Kidney tubule cell (primary cell): ENCODE measurements at places on chromosomes 7 and 10.

- DNase-seq = peak; percentile 51
These were observed 47.1 kb downstream of the NXPH1 start for GRCh38 chr7:8480527-8480926.

DNA sequence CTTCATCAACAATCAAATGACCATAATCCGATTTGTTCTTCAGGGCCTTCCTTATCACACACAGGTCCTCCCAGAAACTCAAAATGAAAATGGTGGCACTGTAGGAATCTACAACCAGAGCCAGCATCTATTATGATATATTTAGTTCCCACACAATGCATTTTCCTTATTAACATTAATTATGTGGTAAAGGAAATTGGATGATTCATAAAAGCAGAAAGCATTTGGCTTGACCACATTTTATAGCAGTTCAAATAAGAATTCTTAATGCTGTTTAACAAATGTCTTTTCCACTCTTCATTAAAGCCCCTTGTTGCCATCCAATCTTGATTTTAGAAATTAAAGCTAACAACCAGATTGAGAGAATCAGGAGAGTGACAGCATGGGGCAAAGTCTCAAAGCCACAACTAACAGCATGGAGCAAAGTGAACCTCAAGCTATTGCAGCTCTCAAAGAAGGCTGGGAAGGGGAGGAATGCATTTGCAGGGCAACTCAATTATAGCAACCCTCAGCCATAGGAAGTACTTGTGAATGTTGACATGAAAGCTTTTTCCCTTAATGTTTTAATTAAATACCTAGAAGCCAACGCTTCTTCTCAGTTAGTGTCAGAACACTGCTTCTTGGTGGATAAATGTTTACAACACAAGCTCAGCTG, 549.1 kb downstream of the NXPH1 start:
- no peak for DNase-seq

DNA sequence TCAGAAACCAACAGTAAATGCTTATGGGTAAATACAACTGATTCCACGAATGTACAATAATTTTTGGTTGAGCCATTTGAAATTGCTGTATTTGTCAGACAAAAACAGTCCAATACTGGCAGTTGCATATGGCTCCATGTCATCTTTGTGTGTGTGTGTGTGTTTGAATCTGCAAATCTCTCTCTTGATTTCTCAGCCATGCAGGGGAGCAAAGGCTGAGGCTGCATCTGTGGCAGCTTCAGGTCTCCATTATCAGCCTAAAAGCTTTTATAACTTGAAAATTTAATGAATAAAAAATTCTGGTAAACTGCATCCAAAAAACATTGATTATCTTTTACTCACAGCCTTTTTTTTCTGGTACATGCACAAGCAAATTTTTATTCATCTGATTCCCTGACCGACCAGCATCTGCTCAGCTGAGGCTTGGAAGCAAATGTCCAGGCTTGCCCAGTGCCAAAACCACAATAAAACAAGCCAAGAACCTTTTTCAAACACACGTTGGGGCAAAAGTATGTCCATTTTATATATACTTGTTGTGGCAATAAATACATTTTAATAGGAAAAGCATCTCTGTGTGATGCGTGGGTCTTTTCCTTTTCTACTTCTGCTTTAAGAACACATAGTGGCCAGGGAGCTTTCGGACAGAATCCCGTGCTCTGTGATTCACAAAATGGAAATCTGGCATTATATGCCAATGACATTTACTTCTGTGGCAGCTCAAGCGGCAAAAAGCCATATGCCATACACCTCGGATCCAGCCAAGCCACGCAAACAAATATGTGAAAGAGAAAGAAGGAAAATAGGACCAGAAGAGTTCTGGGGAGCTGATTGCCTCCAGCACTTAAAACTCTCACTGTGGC, 275.6 kb upstream of the AOAH start:
- no peak for DNase-seq

GRCh38 chr7:115363916-115364315, 442.0 kb downstream of the MDFIC start:
- no peak for DNase-seq

DNA sequence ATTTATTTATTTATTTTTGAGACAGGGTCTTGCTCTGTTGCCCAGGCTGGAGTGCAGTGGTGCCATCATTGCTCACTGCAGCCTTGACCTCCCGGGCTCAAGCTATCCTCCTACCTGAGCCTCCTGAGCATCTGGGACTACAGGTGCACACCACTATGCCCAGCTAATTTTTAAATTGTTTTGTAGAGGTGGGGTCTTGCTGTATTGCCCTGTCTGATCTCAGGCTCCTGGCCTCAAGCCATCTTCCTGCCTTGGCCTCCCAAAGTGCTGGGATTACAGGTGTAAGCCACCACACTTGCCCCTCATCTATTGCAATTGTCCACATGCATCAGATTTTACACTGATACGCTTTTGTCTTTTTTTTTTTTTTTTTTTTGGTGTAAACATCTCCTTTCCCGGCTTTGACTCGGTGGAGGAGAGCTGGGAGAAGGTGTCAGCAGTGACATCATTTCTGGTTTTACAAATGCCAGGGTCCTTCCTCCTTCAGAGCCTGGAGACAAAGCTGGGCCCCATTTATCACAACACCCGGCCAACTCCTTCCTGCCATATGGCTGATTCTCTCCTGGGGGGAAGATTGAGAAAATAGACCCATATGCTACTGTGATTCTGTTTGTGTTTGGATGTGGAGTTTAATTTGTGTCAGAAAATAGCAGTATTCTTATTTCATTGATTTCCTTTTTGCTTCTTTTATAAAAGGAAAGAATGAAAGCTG, 61.3 kb downstream of the GALNT17 start:
- no peak for DNase-seq

DNA sequence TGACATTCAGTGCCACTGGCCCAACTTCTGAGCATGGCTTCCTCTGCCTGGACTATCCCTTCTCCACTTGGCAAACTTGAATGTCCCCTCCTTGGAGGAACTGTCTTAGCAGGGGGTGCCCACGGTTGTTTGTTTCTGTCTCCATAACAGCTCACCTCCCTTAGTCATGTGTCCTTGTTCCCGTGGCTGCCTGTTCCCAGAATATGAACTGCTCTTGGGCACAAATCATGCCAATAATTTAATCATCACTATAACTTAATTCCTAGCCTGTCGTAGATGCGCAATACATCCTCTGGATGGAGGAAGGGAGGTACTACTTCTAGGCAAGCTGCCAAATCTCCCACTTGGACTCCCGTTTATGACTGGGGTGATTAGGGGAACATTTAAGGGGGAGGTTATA, 173.1 kb downstream of the MYOF start:
- peak; percentile 26 for DNase-seq

GRCh38 chr10:48251152-48251524, 23.4 kb downstream of the FRMPD2 start:
- DNase-seq = peak; percentile 44

DNA sequence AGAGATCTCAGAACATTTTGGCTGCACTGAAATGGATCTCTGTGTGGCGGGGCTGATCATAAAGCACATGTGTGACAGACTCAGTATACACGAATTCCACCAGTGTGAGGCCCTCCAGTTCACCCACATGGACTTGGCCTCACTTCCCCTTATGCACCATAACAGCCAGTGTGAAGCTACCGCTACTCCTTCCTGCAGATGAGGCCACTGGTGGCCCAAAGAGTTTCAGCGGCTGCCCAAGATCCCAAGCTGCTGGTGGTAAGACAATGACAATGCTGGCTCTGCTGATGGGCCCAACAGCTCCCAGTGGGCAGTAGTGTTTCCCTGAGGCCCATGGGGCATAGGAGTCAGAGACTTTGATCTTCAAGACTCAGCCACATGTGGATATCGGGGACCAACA, 21.0 kb upstream of the C10orf71 start:
- DNase-seq = no peak

GRCh38 chr7:156251861-156252260, 388.7 kb upstream of the RNF32 start:
- no peak for DNase-seq

GRCh38 chr10:7697426-7697825, 5.7 kb upstream of the ITIH2 start:
- DNase-seq = peak; percentile 26

GRCh38 chr10:88841316-88842111, 10.1 kb downstream of the ANKRD22 start:
- no peak for DNase-seq

GRCh38 chr7:101740981-101741725, 76.3 kb upstream of the CUX1 start:
- DNase-seq = no peak

DNA sequence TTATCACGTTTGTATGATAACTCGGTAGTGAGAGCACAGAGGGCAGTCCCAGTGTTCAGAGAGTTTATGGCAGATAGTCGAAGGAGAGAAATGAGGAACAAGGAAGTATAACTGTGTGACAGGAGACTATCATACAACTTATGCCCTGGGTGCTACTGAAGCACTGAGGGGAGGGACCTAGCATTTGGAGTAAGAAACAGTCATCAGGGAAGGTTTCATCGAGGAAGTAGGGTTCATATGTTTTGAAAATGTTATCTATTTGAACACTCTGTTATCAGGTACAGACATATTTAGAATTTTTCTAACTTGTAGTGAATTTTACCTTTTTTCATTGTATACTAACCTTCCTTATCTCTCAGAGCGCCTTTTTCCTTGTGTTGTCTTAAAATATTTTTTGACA, 1214.4 kb upstream of the C7orf33 start:
- DNase-seq = no peak
